Activated CD4-positive, alpha-beta T cell treated with anti-CD3 and anti-CD28 coated beads, Interleukin-2, amount 50 U/mL, for 4 hours (primary cell): ENCODE measurements at places on chromosomes 7 and 10.

DNA sequence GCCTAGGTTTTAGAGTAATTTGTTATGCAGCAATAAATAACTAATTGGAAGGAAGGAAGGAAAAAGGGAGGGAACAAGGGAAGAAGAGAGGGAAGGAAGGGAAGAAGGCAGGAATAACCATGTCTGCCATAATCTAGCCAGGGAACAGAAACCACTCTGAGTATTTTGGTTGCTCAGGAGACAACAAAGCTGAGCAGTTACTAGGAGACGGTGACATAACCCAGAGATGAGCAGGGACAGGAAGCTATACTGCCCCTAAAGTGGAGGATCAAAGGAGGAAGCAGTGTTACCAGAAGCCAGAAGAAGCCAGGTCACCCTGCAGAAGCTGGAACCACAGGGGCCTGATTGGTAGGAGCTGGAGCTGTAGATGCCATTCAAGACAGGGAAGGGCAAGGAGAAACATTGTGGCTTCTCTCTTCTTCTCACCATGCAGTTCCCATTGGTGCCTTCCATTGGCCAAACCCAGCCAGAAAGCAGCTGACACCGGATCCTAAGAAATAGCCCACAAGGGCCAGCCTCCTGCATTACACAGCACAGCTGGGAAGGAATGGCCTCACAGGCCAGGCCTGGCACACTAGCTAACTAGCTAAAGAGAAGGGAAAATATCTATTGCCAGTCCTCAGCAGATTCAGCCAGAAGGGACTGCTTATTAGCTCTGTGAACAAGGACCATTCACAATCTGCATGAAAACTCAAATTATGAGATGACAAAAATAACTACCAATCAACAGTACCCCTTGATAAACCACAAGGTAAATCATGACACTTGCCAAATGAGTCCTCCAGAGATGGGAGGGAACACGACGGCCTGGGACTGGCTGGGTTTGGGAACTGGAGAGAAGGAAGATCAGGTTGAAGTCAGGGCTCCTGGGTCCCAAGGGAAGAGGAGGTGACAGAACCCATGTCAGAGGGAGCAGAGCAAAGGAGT is 184.5 kb upstream of the NFE2L3 start:
- no peak for DNase-seq

DNA sequence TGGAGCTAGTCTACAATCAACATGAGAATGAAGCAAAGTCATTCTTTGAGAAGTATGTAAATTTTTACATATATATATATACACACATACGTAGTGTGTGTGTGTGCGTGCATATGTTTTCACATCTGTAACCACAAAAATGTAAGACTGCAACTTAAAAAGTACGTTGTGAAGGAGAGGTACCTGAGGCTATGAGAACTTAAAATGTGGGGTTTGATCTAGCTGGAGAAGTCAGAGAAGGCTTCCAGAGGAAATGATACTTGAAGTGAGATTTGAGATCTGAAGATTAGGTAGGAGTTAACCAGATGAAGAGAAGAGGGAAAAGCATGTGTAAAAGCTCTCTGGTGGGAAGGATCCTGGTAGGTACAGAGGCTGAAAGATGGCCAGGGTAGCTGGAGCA is 5.8 kb downstream of the TAF5 start:
- no peak for DNase-seq

DNA sequence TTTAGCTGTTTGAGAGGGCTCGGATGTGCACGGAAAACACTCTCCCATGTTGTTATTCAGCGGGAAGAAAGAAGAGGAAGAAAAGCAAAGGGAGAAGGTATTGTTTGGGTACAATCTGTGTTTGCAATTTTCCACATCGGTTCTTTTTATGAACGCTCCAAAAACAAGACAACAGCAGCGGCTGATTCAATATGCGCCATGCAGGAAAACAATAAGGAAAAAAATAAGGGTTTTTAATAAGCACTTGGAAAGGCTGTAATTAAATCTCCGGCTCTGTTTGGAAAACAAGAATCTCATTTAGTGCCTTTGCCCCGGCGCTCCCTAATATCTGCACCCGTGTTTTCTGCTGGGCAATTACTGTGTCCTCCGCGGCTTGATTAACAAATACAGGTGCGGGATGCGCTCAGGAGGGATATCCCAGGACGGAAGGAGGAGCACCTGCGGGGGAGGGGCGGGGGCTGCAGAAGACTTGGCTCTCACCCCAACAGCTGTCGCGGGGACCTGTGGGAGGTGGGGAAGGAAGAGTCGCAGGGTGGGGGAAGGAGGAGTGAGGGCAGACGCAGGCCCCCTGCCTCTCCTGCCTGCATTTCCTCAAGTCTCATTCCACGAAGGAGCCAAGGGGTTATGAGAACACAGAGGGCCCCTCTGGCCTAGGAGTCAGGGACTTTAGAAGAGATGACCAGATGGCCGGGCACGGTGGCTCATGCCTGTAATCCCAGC is 181.5 kb upstream of the PODXL start:
- no peak for DNase-seq

DNA sequence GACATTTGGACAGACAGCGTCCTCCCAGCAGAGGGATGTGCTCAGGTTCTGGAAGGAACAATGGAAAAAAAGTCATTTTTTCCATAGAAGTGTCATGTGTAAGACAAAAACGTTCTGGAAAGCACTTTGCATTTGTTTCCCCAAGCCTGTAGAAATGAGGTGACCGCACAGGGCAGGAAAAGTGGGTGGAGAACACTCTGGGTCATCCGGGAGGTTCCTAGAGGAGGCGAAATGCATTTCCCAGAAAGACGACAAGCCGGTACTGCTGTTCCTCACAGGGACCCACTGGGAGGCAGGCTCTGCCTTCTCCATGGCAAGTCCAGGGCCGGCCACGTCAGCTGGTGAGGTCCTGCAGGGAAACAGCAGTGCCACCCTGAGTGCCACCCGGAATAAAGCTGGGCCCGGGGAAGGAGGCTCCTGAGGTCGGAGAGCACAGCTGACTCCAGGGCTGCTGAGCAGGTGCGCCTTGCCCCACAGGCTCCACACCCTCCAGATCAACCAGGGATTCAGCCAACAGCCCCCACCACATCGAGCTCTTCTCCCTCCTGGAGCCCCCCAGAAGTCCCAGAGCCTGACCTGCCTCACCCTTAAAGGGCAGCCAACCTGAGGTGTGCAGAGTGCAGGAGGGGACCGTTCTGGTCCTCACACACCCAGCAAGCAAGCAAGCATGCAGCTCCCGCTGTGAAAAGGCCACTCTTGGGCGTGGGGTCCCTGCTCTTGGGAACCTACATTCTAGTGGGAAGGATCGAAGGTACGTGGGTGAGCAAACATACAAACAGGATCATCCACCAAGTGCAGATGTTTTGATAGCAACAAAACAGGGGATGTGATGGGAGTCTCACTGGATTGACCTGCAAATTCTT is 28.8 kb upstream of the INPP5A start:
- no peak for DNase-seq

- no peak for DNase-seq
Measured at GRCh38 chr7:8965177-8965576, 531.8 kb downstream of the NXPH1 start.

GRCh38 chr10:127462643-127463295 is 86.3 kb upstream of the NPS start:
- no peak for DNase-seq

DNA sequence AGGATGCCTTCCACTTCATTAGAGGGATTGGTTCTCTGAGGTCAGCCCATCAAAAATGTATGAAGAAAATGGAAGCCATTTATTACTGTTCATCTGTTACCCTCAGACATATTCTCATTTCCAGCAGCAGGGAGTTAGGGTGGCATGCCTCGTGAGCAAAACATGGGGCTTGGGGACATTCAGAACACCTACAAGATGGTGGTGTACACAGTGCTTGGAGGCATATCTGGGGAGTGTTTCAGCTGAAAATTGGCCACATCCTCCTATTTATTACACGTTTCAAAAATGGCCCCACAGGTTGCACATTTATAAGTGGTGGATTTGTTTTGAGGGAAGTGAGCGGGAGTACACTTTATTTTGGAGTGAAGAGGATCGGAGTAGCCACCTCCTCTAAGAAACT is 93.4 kb downstream of the SPAG6 start:
- no peak for DNase-seq

DNA sequence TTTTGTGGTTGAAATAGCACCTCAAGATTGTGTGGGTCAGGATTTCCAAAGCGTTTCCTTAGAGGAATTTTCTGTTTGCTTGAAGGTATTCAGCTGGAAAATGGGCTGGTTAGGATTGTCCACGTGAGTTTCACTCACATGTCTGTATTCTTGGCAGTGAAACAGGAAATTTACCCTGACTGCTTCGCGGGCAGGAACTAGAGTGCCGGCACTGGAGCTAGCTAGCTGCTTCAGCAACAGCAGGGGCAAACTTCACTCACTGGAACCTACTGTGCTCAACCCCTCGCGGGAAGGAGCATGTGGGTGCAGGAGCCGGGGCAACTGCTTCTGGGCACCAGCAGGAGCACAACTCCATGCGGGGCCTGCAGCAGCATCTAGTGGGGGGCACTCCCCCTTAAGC is 38.0 kb upstream of the RTKN2 start:
- DNase-seq, result no peak

DNA sequence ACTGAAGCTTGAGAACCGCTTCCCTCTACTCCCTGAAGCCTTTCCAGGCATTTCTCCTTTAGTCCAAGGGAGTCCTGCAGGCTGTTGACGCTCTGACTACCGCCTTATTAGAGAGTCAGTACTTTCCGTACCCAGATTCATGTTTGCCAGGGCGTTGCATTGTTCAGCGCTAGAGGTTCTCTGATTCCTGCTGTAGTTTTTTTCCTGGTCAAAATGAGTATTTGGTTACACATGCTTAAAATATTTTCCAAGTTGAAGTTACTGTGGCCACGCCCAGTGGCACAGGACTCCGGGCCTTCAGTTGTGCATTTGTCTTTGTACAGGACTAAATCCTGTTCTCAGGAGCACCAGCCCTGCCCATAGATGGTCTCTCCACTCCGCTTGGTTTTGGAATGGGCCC is 7.9 kb downstream of the MTURN start:
- DNase-seq, result no peak

GRCh38 chr7:27677912-27678612 is 15.4 kb upstream of the HIBADH start:
- no peak for DNase-seq

- DNase-seq, result no peak
Measured at GRCh38 chr10:14306190-14306589, 24.5 kb downstream of the FRMD4A start.

GRCh38 chr7:55019691-55020465 is 1.1 kb downstream of the EGFR start:
- no peak for DNase-seq

DNA sequence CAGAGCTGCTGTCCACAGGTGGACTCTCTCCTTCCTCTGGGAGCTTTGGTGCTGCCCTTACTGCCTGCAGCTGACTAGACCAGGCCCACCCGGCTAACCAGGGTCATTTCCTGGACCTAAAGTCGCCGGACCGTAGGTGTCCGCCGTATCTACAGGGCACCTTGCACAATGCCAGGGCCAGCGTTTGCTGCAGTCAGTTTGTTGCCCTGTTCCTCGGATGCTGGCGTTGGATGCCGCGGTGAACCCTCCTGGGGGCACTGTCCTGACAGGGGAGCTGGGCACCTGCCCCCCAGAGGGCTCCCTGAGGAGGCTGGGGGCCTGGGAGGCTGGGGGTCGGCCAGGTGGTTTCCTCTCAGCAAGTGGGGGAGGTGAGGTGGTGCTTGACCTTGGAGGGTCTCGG is 96.6 kb downstream of the UNCX start:
- DNase-seq, result no peak

- DNase-seq, result no peak
Measured at GRCh38 chr7:142250705-142251104, 7.2 kb downstream of the PRSS58 start.

GRCh38 chr7:105118612-105119600 is 104.9 kb downstream of the KMT2E start:
- no peak for DNase-seq

DNA sequence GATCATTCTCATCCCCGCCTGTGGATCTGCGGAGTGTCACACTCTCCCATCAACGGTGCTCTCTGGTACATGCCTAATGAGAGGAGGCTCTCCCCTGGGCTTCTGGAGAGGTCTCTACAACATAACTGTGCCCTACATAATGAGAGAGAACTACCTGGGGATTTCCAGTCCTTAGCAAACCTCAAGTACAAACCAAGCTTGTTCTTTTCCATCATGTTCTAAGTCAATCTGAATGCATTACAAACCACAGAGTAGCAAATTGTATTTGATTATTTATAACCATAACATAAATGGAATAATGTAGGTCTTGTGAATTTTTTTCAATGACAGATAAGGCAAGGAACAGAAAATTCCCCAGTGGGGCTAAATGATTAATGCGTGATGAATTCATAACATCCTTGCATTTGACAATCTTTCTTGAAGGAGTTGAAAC is 412.4 kb upstream of the NRP1 start:
- DNase-seq, result no peak

DNA sequence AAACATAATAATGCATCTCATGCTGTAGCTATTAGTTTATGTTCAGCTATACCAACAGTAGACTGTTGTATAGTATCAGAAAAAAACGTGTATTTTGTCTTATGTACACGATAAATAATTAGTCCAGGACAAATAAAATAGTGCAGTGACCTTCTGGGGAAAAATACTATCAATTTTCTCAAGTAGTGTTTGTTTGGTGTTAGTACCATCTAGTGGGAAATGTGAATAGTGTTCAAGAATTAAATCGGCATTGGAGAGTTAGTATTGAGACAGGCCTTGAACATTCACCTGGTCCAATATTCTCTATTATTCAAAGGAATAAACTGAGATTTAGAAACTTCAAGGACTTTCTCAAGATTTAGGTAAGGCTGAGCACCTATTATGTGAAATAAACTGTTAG is 21.7 kb upstream of the OR2A5 start:
- DNase-seq, result no peak

GRCh38 chr10:5659702-5660528 is 6.5 kb downstream of the ASB13 start:
- no peak for DNase-seq

DNA sequence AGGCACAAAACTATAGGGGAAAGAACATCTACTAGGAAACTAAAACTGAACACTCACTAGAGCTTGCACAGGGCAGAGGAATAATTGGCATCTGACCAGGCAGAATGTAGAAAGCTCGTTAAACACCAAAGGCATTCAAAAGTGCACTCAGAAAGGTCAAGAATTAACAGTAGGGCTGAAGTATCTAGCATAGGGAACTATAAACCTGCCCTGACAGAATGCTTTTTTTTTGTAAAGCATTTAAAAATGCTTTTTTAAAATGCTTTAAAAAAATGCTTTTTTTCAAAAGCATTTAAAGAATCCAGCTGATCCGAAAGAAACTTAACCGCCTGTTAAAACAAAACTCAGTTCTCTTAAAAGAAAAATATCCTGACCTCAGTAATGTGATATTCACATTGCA is 74.6 kb upstream of the EGFR start:
- DNase-seq, result no peak

DNA sequence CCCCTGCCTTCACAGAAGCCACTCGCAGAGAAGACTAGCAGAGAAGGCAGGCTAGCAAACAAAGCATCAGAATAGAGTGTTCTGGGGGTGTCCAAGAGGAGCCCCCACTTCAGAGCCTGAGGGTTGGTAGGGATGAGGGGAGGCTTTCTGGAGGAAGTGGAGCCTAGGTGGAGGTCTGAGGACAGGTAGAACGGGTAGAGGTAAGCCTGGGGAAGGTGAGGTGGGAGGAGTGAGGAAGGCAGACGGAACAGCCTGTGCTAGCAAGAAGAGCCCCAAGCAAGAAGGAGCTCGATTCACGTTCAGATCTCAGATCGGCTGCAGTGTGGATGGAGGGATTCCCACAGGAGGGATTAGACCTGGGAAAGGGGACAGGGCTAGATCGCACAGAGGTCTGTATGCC is 66.0 kb upstream of the DUSP5 start:
- no peak for DNase-seq
